ENCODE measurements at places on chromosomes 2 and 18.

- no peak for DNase-seq
Measured at GRCh38 chr2:127572841-127573240, 37.4 kb downstream of the MYO7B start.

GRCh38 chr2:165203689-165204559 lies at the start of gene SCN3A:
TSS of gene SCN3A (minus strand) at chr2:165204050. CDS start at chr2:165176394, 27,656 bp downstream.
- peak; percentile 55 for DNase-seq

- no peak for DNase-seq
Measured at GRCh38 chr18:650428-650858, 7.0 kb upstream of the TYMS start.

- no peak for DNase-seq
Measured at GRCh38 chr2:20551260-20551944, 99.5 kb downstream of the HS1BP3 start.

GRCh38 chr2:73291461-73292315 lies 1.7 kb downstream of the EGR4 start:
- DNase-seq = no peak

DNA sequence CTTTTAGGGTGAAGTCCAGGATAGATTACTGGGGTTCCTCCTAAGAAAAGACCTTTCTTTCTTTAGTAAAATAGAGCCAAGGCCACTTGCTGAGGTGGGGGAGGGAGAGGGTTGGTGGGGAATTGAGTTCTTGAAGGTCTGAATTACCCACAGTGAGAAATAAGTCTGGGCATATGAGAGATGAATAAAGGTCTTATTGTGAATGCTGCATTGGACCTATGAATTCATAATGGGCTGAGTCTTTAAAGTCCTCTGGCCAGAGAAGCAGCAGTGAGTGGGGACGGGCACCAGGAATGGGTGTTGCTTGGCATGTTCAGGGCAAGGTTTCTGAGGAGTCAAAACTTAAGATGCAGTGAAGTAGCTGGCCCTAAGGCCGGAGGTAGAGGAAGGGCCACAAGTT lies 10.5 kb downstream of the MAPRE3 start:
- no peak for DNase-seq

- no peak for DNase-seq
Measured at GRCh38 chr2:218671097-218671653, 627 bp downstream of the RNF25 start.

DNA sequence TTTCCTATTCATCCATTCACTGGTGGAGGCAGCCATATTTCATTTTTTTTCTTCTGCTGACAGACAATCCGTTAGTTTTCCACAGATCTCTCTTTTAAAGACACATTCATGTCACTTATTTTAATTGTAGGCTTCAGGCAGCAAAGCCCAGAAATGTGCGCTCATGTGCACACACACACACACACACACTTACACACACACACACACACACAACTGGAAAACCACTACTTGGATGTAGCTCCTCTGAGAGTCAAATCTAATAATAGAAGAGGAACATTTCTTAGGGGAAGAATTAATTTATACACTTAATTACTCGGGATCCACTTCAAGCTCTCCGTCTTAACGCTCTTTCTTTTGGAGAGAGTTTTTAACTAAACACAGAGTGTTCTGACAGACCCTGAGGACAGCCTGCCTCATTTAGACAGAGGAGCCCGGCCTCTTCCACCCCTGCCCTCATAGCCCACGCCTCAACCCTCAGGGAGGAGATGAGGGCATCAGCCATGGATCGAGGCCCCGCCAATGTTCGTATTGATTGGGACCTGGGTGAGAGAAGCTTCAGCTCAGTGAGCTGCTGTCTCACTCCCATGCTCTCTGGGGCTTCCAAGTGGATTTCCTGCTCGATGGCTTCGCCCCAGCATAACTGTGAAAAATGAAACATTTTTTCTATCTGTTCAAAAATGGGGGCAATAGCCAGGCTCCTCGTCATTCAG lies 261.4 kb upstream of the SKOR2 start:
- DNase-seq = no peak

- no peak for DNase-seq
Measured at GRCh38 chr18:24928301-24928878, 423.6 kb downstream of the ZNF521 start.

GRCh38 chr2:226561962-226562361 lies 237.7 kb downstream of the IRS1 start:
- no peak for DNase-seq

- no peak for DNase-seq
Measured at GRCh38 chr2:208329485-208329884, 63.4 kb downstream of the PIKFYVE start.

DNA sequence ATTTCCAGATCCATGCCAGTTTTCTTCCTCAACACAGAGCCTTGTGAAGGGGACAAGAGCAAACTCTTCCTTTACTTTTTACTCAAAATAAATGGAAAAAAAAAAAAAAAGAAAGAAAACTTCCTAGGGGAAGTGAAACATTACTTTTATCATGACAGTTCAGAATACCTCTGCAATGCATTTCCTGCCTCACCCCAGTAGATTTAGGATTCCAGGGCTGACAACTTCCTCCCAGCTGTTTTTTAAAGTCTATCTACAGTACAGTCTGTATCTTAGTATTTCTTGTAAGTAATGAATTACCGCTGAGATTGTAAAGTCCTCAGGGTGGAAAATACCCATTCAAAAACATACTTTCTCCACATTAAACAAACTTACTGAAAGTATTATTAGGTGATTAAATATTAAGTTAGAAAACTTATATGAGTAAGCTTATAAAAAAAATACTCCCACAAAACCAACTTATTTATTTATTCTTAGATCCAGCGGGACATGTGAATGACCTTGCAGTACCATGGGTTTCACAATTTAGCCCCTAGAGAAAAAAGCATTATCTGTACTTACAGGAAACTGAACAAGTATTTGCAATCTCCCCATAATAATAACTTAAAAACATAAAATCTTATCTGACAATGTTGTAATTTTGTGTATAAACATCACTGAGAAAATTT lies 117.7 kb downstream of the RBMS1 start:
- DNase-seq = no peak

DNA sequence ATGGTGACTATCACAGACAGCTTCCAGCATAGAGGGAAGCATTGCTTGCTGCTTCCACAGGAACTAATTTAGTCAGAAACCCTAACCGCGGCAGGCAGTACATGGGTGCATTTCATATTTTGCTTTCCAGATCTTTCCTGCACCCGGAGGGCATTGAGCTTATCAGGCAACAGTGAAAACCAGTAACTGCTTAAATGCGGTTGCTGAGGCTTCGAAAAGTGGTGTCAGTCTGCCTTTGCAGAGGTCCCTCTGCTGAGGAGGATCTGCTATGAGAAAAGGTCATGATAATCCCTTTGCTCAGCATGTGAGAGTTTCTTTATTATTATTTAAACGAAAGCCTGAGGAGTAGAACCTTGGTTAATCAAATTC lies 44.6 kb upstream of the ROCK2 start:
- DNase-seq = no peak

DNA sequence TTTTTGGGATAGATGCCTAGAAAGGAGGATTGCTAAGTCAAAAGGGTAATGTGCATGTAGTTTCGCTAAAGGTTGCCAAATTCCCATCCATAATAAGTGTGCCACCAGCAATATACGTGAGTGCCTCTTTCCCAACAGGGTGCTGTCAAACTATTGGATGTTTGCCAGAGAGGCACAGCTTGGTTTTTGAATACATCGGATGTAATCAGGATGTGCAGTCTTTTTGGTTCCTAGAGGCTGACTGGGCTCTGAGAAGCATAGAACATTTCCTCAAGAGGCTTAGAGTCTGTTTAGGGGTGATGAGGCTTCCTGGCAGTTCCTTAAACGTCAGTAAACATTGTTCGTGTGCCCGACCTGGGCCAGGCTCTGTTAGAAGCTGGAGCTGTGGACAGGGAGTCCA lies 28.0 kb downstream of the AGAP1 start:
- no peak for DNase-seq

DNA sequence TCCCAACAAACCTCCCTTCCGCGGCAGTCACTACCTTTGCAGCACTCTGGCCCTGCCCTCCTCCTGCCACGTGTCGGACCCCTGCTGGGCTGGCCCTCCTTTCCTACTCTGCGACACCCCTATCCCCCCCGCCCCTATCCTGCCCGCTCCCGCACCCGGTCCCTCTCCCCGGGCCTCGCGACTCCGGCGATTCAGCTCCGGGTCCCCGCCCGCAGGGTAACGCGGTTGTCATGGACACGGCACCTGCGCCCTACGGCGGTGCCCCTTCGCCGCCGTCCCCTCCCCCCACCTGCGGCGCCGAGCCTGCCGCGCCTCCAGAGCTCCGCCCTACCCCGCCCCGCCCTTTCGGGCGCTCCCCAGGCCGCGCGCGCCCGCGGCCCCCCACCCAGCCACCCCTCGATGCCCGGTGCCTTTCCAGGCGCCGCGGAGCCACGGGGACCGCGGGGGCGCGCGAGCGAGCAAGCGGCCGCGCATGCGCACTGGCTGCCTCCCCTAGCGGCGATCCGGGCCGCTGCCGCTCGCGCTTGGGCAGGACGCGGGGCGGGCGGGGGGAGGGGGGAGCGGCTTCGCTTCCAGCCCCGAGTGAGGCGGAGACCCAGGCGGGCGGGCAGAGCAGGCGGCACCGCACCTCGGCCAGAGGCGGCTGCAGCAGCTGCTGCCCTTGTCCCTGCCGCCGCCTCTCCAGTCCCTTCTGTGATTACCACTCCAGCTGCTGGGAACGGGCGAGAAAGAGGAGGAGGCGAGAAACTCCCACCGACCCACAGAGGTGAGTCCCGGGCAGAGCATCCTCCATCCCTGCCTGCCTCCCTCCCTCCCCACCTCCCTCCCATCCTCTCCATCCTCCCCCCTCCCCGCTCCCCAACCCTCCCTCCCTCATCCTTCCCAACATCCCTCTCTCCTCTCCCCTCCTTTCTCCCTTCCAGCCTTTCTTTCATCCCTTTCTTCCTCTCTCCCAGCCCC lies at the start of gene CTNNA2:
TSS of gene CTNNA2 (plus strand) at position 610 of the 960 bp plus-strand sequence.
- DNase-seq = peak; percentile 63

- DNase-seq = no peak
Measured at GRCh38 chr2:37616677-37617005, 54.8 kb downstream of the CDC42EP3 start.

DNA sequence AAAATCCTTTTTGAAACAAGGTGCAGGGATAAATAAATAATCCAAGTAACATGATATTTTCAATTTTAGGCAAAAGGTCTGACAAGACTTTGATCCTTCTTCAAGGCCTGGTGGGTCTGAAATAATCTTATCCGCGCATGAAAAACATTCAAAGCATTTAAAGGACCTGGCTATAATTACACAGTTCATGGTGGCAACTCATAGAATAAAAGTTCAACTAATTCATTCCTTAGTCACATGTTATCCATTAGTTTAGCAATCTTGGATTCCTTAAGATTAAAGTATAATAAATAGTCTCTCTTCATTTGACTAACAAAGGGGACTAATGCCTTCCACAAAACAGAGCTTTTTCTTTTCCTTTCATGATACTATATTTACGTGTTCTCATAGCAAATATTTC lies 21.0 kb upstream of the SLC38A11 start:
- no peak for DNase-seq

DNA sequence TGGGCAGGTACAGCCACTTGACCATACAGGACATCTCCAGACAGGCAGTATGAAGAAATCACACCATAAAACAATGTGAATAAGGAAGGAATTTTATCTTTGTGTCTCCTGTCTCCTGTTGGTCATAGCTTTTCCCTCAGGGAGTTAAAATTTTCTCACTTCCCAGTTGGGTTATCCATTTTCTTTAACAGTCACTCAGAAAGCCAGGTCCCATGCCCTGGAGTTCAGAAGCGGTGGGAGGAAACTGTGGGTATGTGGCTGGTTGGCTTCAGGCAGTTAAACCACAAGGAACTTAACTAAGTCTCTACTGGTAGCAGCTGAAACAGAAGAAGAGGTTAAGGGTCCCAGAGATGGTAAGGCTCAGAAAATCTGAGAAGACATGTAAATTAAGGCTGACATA lies 6.5 kb upstream of the SMAD2 start:
- DNase-seq = no peak

DNA sequence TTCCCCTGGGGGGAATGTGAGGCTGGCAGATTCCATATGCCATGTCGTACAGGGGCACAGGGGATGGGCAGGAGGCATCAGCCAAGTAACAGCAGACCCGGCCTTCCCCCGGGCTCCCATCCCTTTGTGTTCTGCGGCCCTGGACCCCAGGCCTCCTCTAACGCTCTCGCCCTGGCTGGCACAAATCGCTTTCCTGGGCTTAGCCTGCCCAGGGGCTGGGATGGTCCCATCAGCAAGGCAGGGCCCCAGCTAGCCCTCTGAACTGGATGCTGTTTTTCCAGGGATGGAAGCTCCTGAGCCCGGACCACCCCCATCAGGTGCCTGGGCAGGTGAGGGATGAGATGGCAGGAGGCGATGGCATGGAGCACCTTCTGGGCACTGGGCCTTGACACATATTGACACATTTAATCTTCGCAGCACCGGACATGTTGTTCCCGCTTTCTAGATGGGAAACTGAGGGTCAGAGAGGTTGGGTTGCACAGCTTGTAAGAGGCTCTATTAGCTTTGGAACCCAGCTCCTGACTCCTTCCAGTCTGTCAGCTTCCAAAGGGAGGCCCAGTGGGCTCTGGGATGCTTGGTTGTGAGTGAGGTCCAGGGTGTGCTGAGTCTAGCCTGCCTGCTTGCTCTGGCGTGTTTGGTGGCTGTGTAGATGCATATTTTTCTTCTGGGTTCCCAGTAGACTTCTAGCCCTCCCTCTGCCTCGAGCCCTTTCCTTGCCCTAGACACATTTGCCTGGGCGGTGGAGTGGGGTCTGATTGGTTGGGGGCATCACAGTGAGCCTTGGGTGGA lies 40.3 kb downstream of the GLI2 start:
- DNase-seq = no peak

GRCh38 chr2:231367178-231367577 lies 28.3 kb upstream of the B3GNT7 start:
- no peak for DNase-seq

DNA sequence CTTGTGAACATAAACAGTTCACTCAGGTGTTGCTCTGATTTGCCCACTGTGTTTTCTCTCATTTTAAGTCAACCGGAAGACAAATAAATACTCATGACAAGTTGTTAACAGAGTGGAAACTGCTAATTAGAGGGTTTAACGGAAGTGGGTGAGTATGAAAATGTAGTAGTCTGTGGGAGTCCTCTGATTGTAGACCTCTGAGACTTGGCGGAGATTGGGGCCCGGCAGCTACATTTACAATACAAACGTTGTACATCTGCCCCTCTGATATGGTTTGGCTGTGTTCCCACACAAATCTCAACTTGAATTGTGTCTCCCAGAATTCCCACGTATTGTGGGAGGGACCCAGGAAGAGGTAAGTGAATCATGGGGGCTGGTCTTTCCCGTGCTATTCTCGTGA lies 107.3 kb upstream of the FAM98A start:
- DNase-seq = no peak

DNA sequence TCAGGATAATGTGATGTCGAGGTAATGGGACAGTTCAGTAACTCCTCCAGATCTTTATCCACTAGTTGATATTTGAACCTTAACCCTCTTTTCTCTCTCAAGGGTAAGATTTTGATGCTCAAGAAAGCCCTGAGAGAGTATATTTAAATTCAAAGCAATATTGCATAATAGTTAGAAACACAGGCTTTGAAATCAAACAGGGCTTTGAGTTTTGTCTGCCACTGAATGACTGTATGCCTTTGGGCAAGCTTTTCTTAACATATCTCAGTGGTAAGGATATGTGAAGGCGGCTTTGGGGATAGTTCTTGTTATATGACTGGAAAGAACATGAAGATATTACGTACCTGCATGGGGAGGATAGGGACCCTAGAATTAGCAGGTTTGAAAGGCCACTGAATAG lies 11.1 kb downstream of the ITPRID2 start:
- DNase-seq = no peak

- DNase-seq = no peak
Measured at GRCh38 chr2:71576541-71576940, 123.2 kb downstream of the DYSF start.

Measured in neural crest cell (in vitro differentiated cells).